ENCODE measurements at places on chromosomes 16 and 17.

GRCh38 chr16:88315543-88316105 is 67.1 kb upstream of the ZNF469 start:
- DNase-seq, result no peak

- DNase-seq, result no peak
Measured at GRCh38 chr17:36500745-36501225, 14.3 kb downstream of the ZNHIT3 start.

- no peak for DNase-seq
Measured at GRCh38 chr16:9824200-9825068, 357.8 kb downstream of the GRIN2A start.

DNA sequence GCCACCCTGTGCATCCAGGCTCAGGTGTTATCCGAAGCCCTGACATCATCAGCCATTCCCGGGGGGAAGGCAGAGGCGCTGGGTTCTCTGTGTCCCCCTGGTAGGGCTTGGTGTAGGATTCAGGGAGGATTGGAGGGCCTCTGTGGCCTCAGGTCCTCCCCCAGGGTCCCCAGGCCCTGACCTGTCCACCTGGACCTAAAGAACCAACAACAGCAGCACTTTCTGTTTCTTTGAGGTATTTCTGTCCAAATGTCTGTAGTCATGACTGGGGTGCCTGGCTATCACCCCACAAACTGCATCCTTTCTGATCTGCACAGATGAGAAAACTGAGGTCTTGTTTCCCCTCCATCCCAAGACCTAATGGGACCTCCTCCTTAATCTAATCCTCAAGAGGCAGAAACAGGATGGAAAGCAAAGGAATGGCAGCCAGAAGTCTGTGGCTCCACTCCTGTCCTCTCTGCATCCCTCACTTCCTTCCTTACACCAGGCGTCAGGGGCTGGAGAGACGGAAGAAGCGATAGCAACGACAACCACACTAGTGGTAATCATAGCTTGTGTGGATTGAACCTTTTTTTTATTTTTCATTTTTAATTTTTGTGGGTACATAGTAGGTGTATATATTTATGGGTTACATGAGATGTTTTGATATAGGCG is 11.8 kb downstream of the NLRC5 start:
- DNase-seq, result no peak

DNA sequence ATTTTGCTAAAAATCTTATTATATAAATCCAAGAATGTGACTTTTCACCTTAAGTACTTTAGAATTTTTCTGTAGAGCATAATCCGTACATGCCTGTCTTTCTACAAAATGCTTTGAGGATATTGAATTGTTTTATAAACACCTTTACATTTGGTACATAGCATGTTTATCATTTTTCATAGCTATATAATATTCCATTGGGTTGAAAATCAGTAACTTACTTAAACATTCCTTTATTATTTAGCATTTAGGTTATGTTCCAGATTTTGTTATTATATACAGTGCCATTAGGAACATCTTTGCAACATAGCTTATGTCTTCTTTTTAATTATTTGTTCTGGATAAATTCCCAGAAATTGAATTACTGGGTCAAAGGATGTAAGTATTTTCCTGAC is 17.0 kb upstream of the NOL11 start:
- no peak for DNase-seq

DNA sequence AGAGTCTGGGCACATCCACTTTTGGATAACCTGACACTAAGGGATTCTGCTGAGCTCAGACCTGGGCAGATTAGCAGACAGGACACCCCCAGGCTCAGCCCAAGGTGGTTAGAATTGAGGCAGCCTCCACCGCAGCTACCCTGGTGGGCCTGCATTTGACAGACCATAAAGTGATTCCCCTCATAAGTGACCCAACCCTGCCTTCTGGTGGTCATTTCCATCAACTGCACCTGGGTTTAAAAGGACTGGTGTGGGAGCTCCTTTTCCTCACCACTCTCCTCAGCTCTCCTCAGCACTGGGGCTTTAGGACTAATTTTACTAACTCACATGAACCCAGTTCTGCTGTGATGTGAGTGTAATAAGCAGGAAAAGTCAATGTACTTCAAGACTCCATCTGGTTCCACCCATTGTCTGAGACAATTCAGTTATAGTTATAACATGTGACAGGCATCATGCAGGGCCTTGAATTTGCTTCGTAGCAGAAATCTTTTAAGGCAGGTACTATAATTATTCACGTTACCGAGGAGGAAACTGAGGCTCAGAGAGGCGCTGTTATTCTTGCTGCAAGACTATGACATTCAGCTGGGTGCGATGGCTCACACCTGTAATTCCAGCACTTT is 42.5 kb downstream of the MYH3 start:
- DNase-seq, result peak; percentile 28

DNA sequence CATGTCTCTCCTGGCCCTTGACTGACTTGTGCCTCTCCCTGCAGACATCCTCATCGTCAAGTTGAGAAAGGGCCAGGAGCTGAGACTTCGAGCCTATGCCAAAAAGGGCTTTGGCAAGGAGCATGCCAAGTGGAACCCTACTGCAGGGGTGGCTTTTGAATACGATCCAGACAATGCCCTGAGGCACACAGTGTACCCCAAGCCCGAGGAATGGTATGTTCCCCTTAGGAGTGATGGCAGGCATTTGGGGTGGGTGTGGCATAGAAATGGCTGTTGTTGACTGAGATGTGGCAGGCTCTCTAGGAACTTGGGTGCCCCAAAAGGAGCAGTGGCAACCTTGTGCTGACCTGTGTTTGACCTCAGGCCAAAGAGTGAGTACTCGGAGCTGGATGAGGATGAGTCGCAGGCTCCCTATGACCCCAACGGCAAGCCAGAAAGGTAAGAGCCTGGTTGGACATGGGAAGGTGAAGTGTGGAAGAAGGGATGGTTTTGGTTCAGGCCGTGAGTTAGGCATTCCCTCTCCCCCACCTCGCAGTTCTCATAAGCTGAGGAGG is 7.5 kb downstream of the POLR2C start:
- no peak for DNase-seq

DNA sequence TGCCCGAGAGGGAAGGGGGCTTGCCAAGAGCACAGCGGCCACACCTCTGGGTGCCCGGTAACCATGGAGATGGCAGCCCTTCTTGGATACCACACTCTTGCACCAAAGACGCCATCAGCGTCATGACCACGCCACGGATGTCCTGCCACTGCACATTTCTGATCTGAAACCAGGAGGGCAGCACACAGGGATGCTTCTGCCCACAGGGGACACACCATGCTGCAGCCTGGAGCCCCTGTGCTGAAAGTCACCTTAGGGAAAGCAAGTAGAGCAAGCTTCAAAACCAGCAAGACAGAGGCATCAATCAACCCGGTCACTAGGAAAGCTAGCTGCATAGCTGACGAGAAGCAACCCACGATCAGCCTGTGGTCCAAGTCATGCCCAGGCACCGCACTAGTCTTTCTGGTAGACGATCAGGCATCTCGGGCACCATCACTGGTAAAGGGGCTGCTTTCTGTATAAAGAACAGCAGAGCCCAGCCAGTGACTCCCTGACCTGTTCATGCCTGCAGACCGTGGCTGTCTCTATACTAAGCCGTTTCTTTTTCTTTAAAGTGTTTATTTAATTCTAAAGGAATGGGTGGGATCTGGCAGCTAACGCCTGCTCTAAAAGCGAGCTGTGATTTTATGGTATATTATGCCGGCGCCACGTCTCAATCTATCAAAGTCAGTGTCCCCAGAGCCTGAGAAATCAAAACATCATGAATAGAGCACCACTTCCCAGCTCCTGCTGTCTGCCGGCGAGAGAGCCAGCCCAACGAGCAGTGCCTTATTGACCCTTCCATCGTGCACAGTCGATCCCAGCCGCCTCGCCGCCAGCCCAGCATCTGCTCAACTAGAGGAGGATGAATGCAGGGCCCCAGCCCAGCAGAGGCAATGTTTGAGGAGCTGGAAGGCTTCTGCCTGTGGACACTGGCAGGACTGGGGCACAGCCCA is 244.7 kb downstream of the RBFOX3 start:
- no peak for DNase-seq

DNA sequence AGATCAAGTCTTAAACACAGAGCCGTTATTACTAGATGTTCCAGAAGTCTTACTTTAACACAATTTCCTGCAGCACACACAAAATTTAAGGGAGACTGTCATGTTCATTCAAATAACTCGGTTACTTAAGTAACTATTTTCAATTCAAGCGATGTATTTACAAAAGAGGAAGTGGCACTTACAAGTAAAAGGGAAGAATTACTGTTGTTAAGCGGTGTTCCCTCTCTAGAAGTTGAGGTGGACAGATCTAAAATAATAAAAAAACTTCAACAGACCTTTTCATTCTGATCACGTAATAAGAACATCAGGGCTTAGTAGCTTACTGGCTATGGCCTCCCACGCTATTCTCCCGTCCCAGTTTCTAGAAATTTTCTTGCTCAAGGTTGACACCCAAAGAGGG is 26.2 kb upstream of the TXNDC11 start:
- DNase-seq, result no peak

DNA sequence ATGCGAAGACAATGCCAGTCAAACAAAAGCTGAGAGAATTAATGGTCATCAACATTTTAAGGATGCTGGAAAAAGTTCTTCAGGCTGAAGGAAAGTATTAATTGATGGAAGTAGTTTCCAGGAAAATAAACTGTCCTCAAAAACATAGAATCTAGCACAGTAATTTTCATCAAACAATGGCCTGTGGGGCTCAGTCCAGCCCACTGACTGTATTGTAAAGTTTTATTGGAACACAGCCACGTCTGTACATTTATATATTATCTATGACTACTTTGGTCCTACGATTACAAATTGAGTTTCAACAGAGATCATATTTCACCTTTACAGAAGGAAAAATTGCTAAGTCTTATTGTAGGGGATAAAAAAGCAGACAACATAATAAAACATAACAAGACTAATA is 484.5 kb downstream of the KCNJ2 start:
- DNase-seq, result no peak

DNA sequence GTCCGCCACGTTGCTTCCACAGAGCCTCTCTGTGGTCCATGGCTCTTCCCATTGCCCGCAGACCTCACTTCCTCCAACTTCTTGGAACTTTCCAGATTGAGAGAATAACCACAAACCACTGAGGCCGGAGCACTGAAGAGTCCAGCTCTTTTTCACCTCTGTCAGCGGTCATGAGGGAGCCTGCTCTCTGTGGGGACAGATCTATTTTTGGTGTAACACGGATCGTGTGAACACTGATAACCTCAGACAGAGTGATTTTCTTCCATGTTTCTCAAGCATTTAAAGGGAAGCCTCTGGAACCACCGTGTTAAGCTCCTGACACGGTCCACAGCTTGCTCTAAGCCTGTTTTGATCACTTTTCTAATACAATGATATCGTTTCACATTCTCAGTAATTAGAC is 49.7 kb downstream of the NTN1 start:
- DNase-seq, result no peak

DNA sequence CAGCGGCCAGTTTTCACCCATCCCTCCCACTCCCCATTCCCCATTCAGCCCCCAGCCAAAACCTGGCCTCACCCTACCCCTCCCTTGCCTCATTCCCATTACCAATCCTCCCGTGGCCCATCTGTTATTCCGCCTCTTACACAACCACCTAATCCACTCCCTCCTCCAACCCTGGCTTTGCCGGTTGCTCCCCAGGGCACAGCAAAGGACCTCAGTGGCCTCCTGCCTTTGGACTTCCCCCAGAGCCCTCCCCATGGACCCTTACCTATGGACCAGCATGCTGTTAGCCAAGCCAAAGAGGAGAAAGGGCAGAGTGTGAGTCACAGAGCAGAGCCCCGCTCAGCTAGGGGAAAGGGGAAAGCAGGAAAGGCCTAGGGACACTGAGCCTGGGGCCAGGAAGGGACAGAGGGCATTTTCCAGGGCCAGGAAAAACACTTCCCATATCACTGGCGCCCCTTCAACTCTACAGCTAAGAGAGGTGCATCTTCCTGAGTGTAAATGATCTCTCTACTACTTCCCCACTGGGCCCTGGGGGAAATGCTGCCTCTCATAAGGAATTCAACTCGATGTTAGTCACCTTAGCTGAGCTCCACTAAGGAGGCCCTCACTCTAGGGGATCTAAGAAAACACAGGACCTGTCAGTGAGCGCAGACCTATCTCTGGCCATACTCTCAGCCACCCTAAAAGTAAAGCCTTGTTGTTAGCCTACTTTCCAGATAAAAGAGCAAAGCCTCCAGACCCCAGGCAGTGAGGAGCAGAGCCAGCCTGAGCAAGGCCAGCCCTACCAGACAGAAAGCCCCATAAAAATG is 10.6 kb downstream of the PEMT start:
- DNase-seq, result no peak

DNA sequence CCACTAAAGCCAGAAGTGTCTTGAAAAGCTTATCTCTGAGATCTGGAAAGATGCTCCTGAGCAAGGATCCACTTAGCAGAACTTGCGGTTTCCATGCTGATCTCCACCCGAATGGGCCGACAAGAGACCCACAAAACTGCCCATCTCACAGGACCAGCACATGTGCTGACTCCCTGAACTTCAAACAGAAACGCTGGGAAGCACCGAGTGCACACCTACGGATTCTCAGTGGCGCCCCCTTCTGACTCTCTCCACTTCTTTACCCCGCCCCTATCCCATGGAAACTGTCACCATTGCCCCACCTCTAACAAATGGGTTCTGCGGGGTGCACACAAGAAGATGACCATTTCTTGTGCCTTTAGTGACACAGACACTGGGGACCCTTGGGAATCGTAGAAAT is 21.4 kb downstream of the CDRT4 start:
- peak; percentile 4 for DNase-seq

DNA sequence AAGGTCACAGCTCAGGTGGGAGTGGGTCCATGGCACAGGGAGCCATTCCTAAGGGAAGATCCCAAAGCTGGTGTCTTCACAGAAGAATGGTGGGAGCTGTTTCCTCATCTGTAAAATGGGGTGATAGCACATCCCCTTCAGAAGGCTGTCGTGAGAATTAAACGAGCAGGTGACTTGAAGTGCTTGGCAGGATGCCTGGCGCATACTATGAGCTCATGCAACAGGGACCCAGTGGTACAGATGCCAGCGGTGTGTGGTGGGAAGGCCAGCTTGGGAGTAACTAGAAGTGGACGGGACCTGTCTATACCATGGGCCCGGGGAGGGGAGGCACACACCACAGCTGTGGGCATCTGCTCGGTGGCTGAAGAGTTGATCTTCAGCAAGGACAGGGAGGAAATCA is 189.3 kb upstream of the TNRC6C start:
- no peak for DNase-seq

- peak; percentile 31 for DNase-seq
Measured at GRCh38 chr16:48054881-48055601, 100.8 kb downstream of the ABCC12 start.
